ENCODE measurements at places on chromosomes 5 and 9. TPM values are rescaled to one million over a fixed set of nuclear protein-coding genes. Genes with fewer than 3 reads are reported as not detected.

The DNAJC18 gene
- polyA plus RNA-seq, result 33.0 TPM

The PGGT1B gene
- polyA plus RNA-seq, result 24.9 TPM

The CRHBP gene
- polyA plus RNA-seq, result 0.43 TPM

The ECSCR gene
- 28.8 TPM for polyA plus RNA-seq

The REEP2 gene
- polyA plus RNA-seq, result 18.5 TPM

The TICAM2 gene
- polyA plus RNA-seq, result 6.3 TPM

The ASB6 gene
- 10.6 TPM for polyA plus RNA-seq

The MLLT3 gene
- 81.8 TPM for polyA plus RNA-seq

The C1QTNF3 gene
- 78.5 TPM for polyA plus RNA-seq

The RACK1 gene
- 3,136 TPM for polyA plus RNA-seq

The PFN3 gene
- not detected for polyA plus RNA-seq

The TEK gene
- 18.9 TPM for polyA plus RNA-seq

The SLC22A5 gene
- polyA plus RNA-seq, result 6.3 TPM

The GDA gene
- polyA plus RNA-seq, result 0.72 TPM

The GABRA6 gene
- not detected for polyA plus RNA-seq

The PRR7 gene
- 1.4 TPM for polyA plus RNA-seq

The LCN1 gene
- not detected for polyA plus RNA-seq

The PCDHGB4 gene
- polyA plus RNA-seq, result 2.5 TPM

The CCDC192 gene
- polyA plus RNA-seq, result 0.50 TPM

The SLC6A3 gene
- not detected for polyA plus RNA-seq

The CEP72 gene
- polyA plus RNA-seq, result 4.6 TPM

The TMEM141 gene
- polyA plus RNA-seq, result 39.6 TPM

The PCDHGA3 gene
- polyA plus RNA-seq, result 1.5 TPM

The SMIM32 gene
- polyA plus RNA-seq, result not detected

The ZNF608 gene
- polyA plus RNA-seq, result 24.0 TPM

The C9 gene
- 0.46 TPM for polyA plus RNA-seq

The ST8SIA4 gene
- polyA plus RNA-seq, result 7.6 TPM

The ACTBL2 gene
- polyA plus RNA-seq, result not detected

The OR1L6 gene
- polyA plus RNA-seq, result not detected

The SLC6A18 gene
- not detected for polyA plus RNA-seq

The FSTL4 gene
- 2.1 TPM for polyA plus RNA-seq

The C9orf50 gene
- 0.18 TPM for polyA plus RNA-seq

The CA9 gene
- polyA plus RNA-seq, result 1.6 TPM

The FCN2 gene
- 0.20 TPM for polyA plus RNA-seq

The PAPPA gene
- polyA plus RNA-seq, result 0.59 TPM

The MGAT1 gene
- 65.3 TPM for polyA plus RNA-seq

The GRHPR gene
- 88.9 TPM for polyA plus RNA-seq

The MCC gene
- polyA plus RNA-seq, result 12.7 TPM

The GFI1B gene
- 0.39 TPM for polyA plus RNA-seq

The NUTM2F gene
- not detected for polyA plus RNA-seq

The CD72 gene
- 2.3 TPM for polyA plus RNA-seq

Data from muscle of back (tissue), 13 donors.